ENCODE measurements at places on chromosomes 13 and 19. TPM values are rescaled to one million over a fixed set of nuclear protein-coding genes. Genes with fewer than 3 reads are reported as not detected.

The PROSER1 gene
- 35.6 TPM for total RNA-seq

The LCP1 gene
- 371 TPM for total RNA-seq

The OLFM2 gene
- 8.5 TPM for total RNA-seq

The CTXN1 gene
- 5.8 TPM for total RNA-seq

The F10 gene
- 8.9 TPM for total RNA-seq

The ZNF568 gene
- 10.9 TPM for total RNA-seq

The DENND1C gene
- 15.1 TPM for total RNA-seq

The ACTMAP gene
- 17.6 TPM for total RNA-seq

The POLR2I gene
- 38.7 TPM for total RNA-seq

The GGN gene
- 0.59 TPM for total RNA-seq

The KCTD4 gene
- not detected for total RNA-seq

The ZNF793 gene
- 2.0 TPM for total RNA-seq

The FFAR1 gene
- total RNA-seq, result not detected

The MKNK2 gene
- total RNA-seq, result 268 TPM

The AMER2 gene
- not detected for total RNA-seq

The DMAC2 gene
- 57.7 TPM for total RNA-seq

The CERS1 gene
- total RNA-seq, result not detected

The FCER2 gene
- total RNA-seq, result 0.50 TPM

The MCF2L gene
- 42.4 TPM for total RNA-seq

The LHB gene
- not detected for total RNA-seq

The ERICH4 gene
- total RNA-seq, result not detected

Measured in lower lobe of right lung (tissue), 2 donors.